ENCODE measurements at places on chromosomes 1 and 21.
A peak's percentile ranks its signal among the peaks of the same experiment; 100 is the strongest.

- DNase-seq: no peak
Measured at GRCh38 chr1:227766653-227767277, 31.5 kb downstream of the SNAP47 start.

GRCh38 chr1:16960560-16961296, 19.7 kb downstream of the MFAP2 start:
- peak; percentile 86 for DNase-seq

- no peak for DNase-seq
Measured at GRCh38 chr1:58908561-58909560, 125.0 kb upstream of the JUN start.

- no peak for DNase-seq
Measured at GRCh38 chr1:58058323-58058722, 488.2 kb downstream of the OMA1 start.

- no peak for DNase-seq
Measured at GRCh38 chr1:158212320-158212719, 31.6 kb downstream of the CD1D start.

GRCh38 chr1:193726722-193727121, 540.3 kb upstream of the B3GALT2 start:
- DNase-seq: no peak

GRCh38 chr1:17979815-17980214, 127.8 kb upstream of the IGSF21 start:
- DNase-seq: no peak

DNA sequence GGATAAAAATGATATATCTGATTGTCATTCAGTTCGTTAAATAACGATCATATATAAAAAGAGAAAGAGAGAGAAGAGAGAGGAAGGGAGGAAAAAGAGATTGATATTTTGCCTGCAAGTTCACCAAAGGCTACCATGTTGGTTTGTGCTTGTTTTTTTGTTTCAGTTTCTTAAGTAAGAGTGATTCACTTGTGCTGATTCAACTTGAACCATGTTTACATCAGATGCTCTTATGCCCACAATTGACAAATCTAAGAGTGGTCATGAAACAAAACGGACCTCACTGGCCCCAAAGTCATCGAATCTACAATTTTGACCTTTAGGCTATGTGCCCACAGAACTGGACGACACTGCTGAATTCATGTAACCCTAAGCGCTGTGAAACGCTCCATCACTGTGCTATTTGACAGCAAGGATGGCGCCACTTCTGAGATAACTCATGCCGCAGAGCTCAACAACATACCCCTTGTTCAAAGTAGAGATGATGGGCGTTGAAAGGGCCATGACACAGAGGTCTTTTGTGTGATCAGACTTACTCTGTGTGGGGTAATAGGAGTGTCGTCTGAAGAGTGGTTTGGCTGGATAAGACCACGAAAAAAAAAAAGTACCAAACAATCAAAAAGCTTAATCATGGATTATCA, 481.4 kb downstream of the SETD4 start:
- no peak for DNase-seq

- DNase-seq: no peak
Measured at GRCh38 chr1:47578721-47579419, 141.0 kb downstream of the FOXD2 start.

DNA sequence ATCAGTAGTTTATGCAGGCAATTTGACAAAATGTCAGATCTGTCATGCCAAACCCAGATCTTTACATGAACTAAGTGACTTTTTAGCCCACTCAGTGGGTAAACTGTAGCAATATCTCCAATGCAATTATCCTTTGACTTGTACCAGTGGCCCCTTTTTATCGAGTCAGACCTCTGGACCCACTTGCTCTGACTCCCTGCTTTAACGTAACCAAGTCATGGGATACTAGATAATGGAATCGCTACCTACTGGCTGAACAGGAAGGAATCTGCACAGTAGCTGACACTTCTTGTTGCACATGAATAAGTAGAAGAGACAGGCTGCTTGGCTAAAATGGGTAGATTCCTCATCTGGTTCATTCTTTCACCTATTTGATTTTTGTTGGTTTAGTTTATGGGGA, 128.4 kb upstream of the LYPLAL1 start:
- no peak for DNase-seq

GRCh38 chr1:23343221-23344110, 618 bp downstream of the HNRNPR start:
- DNase-seq: peak; percentile 87

GRCh38 chr1:24981631-24982005, 51.5 kb upstream of the RUNX3 start:
- DNase-seq: no peak

- no peak for DNase-seq
Measured at GRCh38 chr1:195866781-195867222, 741.4 kb downstream of the KCNT2 start.

DNA sequence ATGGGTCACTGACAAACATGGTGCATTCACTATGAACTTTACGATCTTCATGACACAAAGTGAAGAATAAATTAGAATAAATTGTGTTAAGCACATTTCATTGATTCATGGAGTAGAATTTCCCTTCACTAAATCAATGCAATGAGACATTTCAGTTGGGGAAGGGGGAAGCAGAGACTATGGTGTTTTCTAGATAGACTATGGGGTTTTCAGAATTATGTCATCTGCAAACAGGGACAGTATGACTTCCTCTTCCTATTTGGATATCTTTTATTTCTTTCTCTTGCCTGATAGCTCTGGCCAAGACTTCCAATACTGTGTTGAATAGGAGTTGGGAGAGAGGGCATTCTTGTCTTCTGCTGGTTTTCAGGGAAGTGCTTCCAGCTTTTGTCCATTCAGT, 80.0 kb upstream of the C1orf105 start:
- DNase-seq: no peak

DNA sequence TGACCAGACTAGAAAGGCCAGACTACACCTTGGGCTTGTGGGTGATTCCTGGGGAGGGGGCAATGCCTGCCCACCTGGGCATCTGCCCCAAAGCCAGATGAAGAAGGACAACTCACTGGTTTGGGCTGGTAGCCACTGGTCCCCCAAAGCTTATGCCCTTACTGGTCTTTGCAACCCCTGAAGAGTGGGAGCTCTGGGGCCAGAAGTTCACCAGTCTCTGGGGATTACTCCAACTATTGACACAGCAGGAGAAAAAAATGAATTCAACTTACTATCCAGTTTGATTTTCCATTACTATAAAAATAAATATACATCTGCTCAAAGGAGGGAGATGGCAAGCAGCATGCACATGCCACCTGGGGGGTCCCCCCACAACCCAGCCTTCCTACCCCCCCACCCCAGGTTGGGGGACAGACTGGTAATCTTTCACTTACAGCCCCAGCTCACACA, 2.6 kb downstream of the AHDC1 start:
- DNase-seq: no peak

DNA sequence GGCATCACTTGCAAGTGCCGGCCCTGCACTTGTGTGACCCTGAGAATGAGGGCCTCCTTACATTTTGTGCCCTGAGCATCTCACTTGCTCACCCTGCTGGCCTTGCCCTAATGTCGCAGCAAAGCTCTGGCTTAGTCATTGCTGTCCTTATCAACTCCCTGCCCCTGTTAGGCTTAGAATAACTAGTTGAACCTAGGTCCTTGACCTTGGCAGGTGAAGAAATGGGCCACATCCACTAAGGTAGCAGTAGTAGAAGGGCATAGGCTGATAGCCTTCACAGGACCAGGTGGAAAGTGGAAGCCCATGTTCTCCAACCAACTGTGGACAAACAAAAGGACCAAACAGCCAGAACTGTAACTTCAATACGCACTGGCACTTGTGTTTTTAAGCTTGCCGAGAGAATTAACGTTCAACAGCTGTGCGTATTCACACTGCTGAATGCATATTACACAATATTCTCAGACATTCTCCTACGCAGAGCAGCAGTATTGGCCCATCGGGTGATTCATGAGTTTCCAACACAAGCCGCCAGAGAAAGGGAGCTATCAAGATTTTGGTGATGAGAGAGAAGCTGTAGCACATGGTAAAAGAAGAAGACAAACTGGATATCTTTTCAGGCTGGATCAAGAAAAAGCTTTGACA, 27.7 kb upstream of the PTGFRN start:
- DNase-seq: peak; percentile 86

DNA sequence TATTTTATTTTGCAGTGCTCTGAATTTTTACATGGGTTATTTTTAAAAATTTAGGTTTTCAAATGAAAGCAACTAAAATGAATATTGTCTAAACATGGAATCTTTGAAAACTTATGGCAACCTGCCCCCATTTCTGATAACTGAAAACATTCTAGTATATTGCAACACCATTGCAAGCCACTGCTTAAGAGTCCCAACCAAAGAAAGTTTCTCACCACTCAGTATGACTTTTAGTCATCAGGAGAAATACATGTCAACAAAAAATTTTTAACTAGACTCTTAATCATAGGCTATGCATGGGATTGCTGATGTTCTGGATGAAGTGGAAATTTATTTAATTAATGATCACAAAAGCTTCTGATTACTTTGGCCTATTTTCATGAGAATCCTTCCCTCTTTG, 112.1 kb downstream of the TNFSF18 start:
- DNase-seq: no peak

GRCh38 chr1:153957744-153958110, 685 bp downstream of the CRTC2 start:
- DNase-seq: peak; percentile 26

- peak; percentile 90 for DNase-seq
Measured at GRCh38 chr1:153465811-153466636, 5.6 kb upstream of the S100A7 start.

DNA sequence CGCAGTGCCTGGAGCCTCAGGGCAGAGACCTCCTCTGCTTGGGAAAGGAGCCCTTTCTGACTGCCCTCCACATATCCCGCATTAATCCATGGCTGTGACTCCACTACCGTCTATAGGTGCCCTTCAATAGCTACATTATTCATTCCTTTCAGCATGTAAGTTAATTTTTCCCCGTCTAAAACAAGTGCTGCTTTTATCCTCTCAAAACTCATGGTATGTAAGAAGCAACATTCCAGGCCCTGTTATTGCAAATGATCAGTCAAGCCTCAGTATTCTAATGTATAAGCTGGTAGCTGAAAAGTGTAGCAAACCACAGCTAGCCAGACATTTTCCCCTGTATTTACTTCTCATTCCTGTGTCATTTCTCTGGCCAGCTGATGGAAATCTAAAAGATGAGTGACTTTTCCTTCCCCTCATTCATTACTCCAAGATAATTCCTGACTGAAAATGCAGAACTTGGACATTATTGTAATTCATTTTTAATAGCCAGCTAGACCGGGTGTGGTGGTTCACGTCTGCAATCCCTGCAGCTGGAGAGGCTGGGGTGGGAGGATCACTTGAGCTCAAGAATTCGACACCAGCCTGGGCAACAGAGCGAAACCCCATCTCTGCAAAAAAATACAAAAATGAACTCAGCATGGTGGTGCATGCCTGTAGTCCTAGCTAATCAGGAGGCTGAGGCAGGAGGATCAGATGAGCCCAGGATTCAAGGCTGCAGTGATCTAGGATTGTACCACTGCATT, 88.5 kb upstream of the SOD1 start:
- DNase-seq: no peak

- no peak for DNase-seq
Measured at GRCh38 chr1:52919051-52919722, 2.4 kb downstream of the ECHDC2 start.

GRCh38 chr1:184322253-184322652, 64.6 kb upstream of the C1orf21 start:
- no peak for DNase-seq

DNA sequence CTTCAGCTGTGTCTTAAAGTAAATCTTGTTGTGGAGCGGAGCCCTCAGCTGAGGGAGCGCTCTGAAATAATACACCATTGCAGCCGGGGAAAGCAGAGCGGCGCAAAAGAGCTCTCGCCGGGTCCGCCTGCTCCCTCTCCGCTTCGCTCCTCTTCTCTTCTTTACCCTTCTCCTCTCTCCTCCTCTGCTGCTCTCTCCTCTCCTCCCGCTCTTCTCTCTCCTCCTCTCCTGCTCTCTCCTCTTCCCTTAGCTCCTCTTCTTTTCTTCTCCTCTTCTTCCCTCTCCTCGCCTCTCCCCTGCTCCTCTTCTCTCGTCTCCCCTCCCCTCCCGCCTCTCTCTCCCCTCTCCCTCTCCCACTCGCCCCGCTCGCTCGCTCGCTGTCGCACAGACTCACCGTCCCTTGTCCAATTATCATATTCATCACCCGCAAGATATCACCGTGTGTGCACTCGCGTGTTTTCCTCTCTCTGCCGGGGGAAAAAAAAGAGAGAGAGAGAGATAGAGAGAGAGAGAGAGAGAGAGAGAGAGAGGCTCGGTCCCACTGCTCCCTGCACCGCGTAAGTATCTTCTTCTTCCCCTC, at the start of gene PROX1:
Gene PROX1, plus strand, starts transcription at position 47 of the 580 bp plus-strand sequence. CDS start 8,563 bp downstream, outside the sequence.
- peak; percentile 82 for DNase-seq

DNA sequence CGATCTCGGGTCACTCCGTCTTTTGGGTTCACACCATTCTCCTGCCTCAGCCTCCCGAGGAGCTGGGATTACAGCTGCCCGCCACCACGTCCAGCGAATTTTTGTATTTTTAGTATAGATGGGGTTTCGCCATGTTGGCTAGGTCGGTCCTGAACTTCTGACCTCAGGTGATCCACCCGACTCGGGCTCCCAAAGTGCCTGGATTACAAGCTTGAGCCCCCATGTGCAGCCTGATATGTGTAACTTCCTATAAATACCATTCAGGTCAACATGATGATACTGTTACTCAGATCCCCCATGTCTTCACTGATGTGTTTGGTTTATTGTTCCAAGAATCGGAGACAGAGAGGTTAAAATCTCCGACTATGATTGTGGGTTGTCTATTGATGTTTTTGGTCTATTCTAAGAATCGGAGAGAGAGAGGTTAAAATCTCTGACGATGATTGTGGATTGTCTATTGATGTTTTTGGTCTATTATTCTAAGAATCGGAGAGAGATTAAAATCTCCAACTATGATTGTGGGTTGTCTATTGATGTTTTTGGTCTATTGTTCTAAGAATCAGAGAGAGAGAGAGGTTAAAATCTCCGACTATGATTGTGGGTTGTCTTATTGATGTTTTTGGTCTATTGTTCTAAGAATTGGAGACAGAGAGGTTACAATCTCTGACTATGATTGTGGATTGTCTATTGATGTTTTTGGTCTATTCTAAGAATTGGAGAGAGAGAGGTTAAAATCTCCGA, 17.0 kb downstream of the C1orf159 start:
- DNase-seq: no peak

- no peak for DNase-seq
Measured at GRCh38 chr1:215146240-215146975, 63.9 kb downstream of the KCNK2 start.

GRCh38 chr1:118247593-118247992, 62.6 kb upstream of the SPAG17 start:
- no peak for DNase-seq

DNA sequence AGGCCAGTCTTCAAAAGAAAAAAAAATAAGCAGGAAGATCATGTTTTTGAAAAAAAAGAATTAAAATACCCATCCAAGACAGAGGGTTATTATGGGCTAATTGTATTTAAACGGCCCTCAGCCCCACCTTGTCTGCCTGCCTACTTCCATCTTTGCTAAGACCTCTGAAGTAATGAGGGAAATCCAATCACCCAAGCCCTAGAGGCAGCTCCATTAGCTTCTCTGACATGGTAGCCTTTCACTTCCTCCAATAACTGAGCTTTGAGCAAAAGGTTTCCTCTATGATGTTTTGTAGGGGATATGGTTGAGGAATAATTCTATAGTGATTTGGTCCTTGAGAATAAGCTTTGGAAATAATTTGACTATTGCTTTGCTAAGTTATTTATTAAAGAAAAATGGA, 178.2 kb upstream of the SGIP1 start:
- no peak for DNase-seq
